Mesothelial cell of epicardium (in vitro differentiated cells): ENCODE measurements at places on chromosomes 16 and 17.

DNA sequence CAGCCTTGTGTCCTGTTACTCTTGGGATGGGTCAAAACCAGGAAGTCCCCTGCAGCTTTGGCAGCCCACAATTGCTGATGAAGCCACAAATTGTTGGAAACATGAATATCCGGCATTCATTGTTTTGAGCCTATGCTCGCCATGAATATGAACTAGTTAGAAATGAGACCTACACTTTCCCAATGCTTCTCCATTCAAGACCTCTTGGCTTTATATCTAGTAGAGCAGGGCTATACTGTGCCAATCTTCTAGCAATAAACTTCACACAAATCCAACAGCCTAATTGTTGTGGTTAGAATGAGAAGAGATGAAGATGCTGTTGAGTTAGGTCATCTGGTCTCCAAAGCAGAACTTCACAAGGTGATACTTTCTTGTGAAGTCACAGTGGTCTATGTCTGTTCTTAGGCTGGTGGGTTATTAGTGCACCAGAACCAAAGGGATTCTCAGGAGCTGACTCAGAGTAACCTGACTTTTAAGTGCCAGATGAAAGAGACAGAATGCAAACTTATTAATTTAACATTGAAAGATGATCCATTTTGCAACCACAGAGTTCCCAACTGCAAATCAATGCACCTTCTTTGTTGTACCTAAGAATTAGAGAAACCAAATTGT lies 13.7 kb upstream of the KRT23 start:
- no peak for DNase-seq

- no peak for DNase-seq
Measured at GRCh38 chr17:77618731-77619130, 339.8 kb upstream of the TNRC6C start.

DNA sequence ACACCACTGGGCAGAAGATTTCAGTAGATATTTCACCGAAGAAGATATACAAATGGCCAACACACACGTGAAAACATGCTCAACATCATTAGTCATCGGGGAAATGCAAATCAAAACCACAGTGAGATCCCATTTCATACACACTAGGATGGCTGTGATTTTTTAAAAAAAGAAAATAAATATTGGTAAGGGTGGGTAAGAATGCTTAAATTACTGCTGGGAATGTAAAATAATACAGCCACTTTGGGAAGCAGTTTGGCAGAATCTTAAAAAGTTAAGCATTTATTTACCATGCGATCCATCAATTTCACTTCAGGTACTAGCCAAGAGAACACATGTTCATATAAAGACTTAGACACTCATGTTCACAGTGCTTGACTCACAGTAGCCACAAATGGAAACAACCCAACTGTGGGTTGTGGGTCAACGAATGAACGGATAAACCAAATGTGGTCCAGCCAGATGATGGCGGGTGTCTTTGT lies 6.5 kb upstream of the C16orf74 start:
- DNase-seq = no peak

DNA sequence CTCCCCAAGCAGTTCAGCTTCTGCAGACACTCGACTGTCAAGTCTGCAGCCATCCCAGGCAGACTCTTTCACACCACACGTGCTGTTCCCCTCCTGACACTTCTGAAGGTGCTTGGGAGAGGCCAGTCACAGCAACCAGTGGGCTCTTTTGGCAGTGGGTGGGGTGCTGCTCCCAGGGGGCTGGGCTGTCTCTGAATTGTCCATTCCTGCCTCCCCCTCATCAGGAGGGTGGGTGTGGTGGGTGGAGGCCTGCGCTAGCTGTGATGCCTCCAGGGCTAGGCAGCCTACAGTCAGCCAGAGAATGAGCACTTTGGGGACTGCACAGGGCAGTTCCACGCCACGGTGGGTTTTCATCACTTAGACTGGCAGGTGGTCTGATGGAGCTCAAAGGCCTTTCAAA lies 10.3 kb downstream of the STARD3 start:
- DNase-seq = no peak

DNA sequence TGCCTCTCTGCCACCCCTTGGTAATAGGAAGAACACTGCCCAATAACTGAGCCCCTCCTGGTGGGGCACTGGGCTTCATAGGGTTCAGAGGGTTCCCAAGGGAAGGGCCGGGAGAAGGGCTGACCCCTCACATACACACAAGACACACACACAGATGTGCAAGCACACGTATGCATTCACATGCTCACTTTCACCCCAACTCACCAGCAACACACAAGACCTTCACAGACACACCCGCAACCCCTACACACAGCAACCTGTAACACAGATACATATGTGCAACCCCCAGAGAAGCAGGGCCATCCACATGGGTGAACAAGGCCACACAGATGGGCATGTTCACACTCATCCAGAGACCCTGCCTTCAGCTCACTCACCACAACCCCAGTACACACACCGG lies 225.1 kb downstream of the ZNF423 start:
- no peak for DNase-seq

GRCh38 chr17:78180083-78180482 lies 6.8 kb downstream of the TK1 start:
- DNase-seq = no peak

DNA sequence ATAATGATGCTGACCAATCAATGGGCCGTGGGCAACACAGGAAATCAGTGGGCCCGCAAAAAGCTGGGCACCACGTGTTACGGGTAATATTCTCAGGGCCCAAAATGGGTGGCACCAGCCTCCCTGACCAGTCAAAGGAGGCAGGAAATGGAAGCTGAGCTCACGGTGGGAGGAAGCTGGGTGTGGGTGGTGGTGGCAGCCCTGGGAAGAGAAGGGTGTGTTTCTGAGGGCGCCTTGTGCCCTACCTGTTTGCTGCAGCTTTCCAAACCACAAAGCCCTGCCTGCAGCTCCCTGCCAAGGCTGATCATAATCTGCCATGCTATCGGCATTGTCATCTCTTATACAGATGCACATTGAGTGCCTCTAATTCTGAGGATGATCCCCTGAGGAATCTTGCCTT lies 457.9 kb downstream of the SLC39A11 start:
- no peak for DNase-seq

- DNase-seq = no peak
Measured at GRCh38 chr16:73840728-73841127, 455.9 kb upstream of the PSMD7 start.
